ENCODE measurements at places on chromosomes 12 and 14.

- DNase-seq: no peak
These were observed 767 bp upstream of the KCNMB4 start for GRCh38 chr12:70365398-70365647.

GRCh38 chr12:71870416-71870815, 30.9 kb downstream of the TBC1D15 start:
- no peak for DNase-seq

- DNase-seq: no peak
These were observed 932.2 kb downstream of the SLC6A15 start for GRCh38 chr12:83980398-83980797.

DNA sequence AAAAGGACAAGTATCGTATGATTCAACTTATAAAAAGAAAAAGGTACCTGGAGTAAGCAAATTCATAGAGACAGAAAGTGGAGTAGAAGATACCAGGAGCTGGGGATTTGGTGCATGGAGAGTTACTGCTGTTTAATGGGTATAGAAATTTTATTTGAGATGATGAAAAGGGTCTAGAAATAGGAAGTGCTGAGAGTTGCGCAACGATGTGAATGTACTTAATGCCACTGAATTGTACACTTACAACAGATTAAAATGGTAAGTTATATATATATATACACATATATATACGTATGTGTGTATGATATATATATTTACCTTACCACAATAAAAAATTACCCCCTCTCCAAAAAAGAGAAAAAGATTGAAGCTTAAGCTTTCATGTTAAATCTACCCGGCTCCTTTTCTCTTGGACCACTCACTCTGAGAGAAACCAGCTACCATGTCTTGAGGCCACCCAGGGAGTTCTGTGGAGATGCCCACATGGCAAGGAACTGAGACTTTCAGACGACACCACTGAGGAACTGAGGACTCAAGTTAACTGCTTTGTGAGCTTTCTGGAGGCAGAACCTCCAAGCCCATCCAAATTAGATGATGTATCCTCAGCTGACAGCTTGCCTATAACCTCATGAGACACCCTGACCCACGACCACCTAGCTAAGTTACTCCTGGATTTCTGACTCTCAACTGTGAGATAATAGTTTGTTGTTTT, 130.0 kb upstream of the BTG1 start:
- no peak for DNase-seq

GRCh38 chr14:64971491-64971942, 619 bp downstream of the RAB15 start:
- DNase-seq: no peak

GRCh38 chr14:94373708-94374107, 14.7 kb downstream of the SERPINA1 start:
- no peak for DNase-seq

All from CD4-positive, alpha-beta T cell treated with Interleukin-10 for 1 hour (primary cell).